Cerebellum (tissue), 4 donors: ENCODE measurements at places on chromosomes 7 and 10.

- no peak for DNase-seq
Measured at GRCh38 chr7:30668102-30668501, 14.2 kb downstream of the CRHR2 start.

- no peak for DNase-seq
Measured at GRCh38 chr7:144632724-144633123, 203.1 kb downstream of the TPK1 start.

- DNase-seq, result no peak
Measured at GRCh38 chr7:35504365-35504764, 190.6 kb downstream of the HERPUD2 start.

DNA sequence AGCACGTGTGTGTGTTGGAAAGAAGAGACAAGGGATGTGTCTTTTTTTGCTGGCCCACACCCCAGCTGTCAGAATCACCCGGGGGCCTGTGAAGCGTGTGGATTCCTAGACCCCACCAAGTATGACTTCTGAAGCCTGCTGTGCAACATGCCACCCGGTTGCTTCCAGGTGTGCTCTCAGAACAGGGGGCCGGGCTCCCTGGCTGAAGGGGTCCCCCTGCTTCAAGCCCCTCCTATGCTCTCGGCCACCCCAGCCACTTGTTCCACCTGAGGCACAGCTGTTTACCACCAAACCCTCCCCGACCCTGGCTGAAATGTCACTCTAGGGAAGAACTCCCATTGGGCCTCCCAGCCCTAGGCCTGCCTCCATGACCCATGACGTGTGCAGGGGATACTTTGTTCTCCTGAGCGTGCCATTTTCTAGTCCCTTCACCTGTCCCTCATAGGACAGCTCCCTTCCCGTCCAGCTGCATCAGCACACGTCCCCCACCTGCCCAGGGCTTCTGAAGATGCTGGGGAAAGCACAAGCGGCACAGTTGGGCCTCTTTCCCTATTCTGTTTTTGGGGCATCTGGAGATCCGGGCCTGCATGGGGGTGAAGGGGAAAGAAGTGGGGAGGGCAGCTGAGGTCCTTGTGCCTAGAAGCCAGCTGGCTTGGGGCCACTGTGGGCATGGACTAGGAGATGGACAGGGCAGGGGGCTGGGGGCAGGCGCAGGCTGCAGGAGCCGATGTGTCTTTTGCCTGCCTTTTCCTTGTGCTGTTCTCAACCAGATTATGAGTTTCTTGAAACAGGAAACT lies 33.3 kb downstream of the CRHR2 start:
- DNase-seq, result no peak
